ENCODE measurements at places on chromosomes 5 and 9.

GRCh38 chr9:114300846-114301797, 21.8 kb upstream of the ORM1 start:
- H3K4me1 ChIP-seq, result peaks cover 7% of the 10 kb centered on the region
- no peaks in the 10 kb centered on the region for H3K27me3 ChIP-seq
- H3K36me3 ChIP-seq, result no peaks in the 10 kb centered on the region
- H3K4me3 ChIP-seq, result no peak overlapping the region
- no peak overlapping the region for H3K27ac ChIP-seq
- DNase-seq, result no peak

- no peak overlapping the region for H3K4me3 ChIP-seq
- H3K36me3 ChIP-seq, result no peaks in the 10 kb centered on the region
- H3K27me3 ChIP-seq, result no peaks in the 10 kb centered on the region
- H3K4me1 ChIP-seq, result no peaks in the 10 kb centered on the region
- H3K27ac ChIP-seq, result no peak overlapping the region
Observed at GRCh38 chr5:112933651-112934365, 11.8 kb upstream of the REEP5 start.

GRCh38 chr9:136019681-136020060, 58.5 kb upstream of the UBAC1 start:
- H3K4me3 ChIP-seq, result no peak overlapping the region
- DNase-seq, result no peak
- peaks cover 20% of the 10 kb centered on the region for H3K36me3 ChIP-seq
- no peak overlapping the region for H3K27ac ChIP-seq
- no peaks in the 10 kb centered on the region for H3K4me1 ChIP-seq

DNA sequence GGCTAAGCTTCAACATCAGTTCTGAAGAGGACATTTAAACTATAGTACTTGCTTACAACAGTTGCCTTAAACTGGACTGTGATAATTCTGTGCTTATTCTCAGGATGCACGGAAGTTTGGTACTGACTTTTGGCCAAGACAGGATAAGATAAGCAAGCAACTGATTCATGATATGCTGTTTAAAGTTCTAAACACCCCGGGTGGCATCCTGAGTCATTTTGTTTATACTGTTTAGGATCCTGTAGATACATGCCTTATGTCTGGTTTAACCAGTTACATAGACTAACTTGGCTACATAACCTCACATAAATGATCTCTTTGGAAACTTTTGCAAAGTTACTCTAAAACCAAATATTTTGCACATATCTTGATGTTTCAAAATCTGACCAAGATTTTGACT, 95.9 kb downstream of the CDH9 start:
- H3K27ac ChIP-seq, result no peak overlapping the region
- H3K36me3 ChIP-seq, result no peaks in the 10 kb centered on the region
- no peak overlapping the region for H3K4me3 ChIP-seq
- no peak for DNase-seq
- no peaks in the 10 kb centered on the region for H3K4me1 ChIP-seq
- no peaks in the 10 kb centered on the region for H3K27me3 ChIP-seq

DNA sequence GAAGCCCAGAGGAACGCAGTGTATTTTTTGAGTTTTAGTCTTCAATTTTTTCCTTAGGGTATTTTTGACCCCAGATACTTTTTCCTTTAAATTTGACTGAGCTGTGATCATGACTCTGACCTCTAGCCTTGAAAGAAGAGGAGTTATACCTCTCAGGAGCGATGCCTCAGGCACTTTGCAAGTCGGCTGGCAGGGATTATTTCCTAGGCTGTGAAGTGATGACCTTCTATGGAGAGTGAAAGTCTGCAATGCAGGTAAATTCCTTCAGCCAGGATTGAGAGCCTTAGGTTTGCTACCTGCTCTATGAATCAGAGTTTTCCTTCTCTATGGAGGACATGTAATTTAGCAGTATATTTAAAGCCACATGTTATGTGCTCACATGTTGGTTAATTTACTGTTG, 10.8 kb upstream of the NUDT12 start:
- H3K27ac ChIP-seq, result no peak overlapping the region
- no peak for DNase-seq
- no peaks in the 10 kb centered on the region for H3K27me3 ChIP-seq
- no peaks in the 10 kb centered on the region for H3K4me1 ChIP-seq
- H3K36me3 ChIP-seq, result no peaks in the 10 kb centered on the region

DNA sequence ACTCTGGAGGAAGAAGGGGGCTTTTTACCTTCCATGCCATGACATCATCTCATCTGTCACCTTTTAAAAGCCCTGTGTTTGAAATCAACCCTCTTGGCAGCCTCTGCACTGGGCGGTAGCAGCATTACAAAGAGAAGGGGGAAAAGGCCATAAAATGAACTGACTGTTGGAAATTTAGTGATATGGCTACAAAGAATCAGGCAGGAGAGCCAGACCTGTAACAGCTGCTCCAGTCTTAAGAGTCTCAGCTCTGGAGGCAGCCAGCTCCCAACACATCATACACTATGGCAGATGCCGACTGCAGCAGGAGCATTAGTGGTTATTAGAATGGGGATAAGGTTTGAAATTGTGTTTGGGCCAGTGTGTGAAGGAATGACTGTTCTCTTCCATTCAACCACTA, 257.5 kb downstream of the DMAC1 start:
- DNase-seq, result no peak
- H3K27me3 ChIP-seq, result no peaks in the 10 kb centered on the region
- no peaks in the 10 kb centered on the region for H3K4me1 ChIP-seq
- no peaks in the 10 kb centered on the region for H3K36me3 ChIP-seq

GRCh38 chr9:84590706-84591105, 78.8 kb upstream of the NTRK2 start:
- H3K4me3 ChIP-seq, result no peak overlapping the region
- no peaks in the 10 kb centered on the region for H3K36me3 ChIP-seq
- no peak overlapping the region for H3K27ac ChIP-seq
- no peak for DNase-seq

- H3K27ac ChIP-seq, result peak overlapping the region; percentile 65
- peaks cover 43% of the 10 kb centered on the region for H3K36me3 ChIP-seq
- no peak overlapping the region for H3K4me3 ChIP-seq
- no peaks in the 10 kb centered on the region for H3K27me3 ChIP-seq
Observed at GRCh38 chr9:136858844-136859757, 7.0 kb downstream of the MAMDC4 start.

DNA sequence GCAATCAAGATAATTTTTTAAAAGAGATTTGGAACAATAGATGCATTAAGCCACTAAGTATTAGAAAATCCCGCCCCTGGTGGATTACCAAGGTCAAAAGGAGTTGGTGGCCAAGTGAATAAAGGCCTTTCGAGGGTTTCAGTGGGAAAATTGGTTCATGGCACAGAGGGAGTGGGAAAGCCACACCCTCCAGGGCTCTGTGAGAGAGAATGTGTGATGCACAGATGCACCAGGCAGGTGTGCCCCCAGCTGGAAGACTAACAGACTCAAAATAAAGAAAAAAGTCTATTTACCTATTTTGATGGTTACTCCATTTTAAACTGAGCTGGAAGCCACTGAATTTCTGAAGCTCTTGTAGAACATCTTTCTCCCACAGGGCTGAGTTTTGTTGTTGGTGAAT, 278.0 kb downstream of the DRD1 start:
- H3K27me3 ChIP-seq, result no peaks in the 10 kb centered on the region
- no peaks in the 10 kb centered on the region for H3K4me1 ChIP-seq
- no peaks in the 10 kb centered on the region for H3K36me3 ChIP-seq
- H3K27ac ChIP-seq, result no peak overlapping the region
- no peak overlapping the region for H3K4me3 ChIP-seq
- no peak for DNase-seq

GRCh38 chr5:72347801-72348308, 27.7 kb downstream of the PTCD2 start:
- H3K36me3 ChIP-seq, result peaks cover 37% of the 10 kb centered on the region
- no peak overlapping the region for H3K4me3 ChIP-seq
- no peaks in the 10 kb centered on the region for H3K4me1 ChIP-seq
- H3K27me3 ChIP-seq, result no peaks in the 10 kb centered on the region

GRCh38 chr5:5339257-5339656, 83.2 kb upstream of the ICE1 start:
- no peaks in the 10 kb centered on the region for H3K36me3 ChIP-seq
- no peak overlapping the region for H3K27ac ChIP-seq
- no peak for DNase-seq
- H3K4me1 ChIP-seq, result peaks cover 29% of the 10 kb centered on the region
- no peaks in the 10 kb centered on the region for H3K27me3 ChIP-seq

DNA sequence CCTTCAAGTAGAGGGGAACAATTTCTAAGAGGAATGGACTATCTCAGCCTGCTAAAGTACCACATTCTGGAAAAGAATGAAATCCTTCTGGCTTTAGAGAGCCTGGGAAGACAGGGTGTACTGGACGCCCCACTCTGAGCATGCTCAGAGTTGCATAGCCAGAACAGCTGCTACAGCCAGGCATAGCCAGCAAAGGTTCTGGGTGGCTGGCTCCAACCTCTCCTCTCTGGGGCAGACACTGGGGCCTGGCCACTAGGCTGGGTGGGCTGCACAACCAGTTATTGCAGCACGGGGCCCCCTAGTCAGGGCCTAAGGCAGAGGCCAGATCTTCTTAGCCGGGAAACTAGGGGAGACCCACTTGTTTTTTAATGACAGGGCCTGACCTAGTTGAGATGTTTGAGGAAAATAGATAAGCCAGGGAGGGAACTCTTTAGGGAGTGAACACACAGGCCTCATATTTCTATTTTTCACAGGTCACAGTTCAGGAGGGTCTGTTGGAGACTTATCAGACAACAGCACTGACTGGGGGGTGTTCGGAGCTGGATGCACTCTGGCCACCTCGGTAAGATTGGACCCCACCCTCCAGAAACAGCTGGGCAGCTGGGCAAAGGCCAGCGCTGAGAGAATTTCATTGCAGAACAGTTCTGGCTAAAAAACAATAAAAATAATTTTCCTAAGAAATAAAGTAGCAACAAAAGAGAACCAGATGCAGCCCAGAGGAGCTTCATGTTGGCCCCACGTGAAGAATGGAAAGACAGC, 142.9 kb downstream of the LPAR1 start:
- DNase-seq, result no peak
- H3K27ac ChIP-seq, result peak overlapping the region; percentile 54

- H3K4me3 ChIP-seq, result no peak overlapping the region
- no peak overlapping the region for H3K27ac ChIP-seq
- no peaks in the 10 kb centered on the region for H3K36me3 ChIP-seq
- H3K4me1 ChIP-seq, result peaks cover 4% of the 10 kb centered on the region
Observed at GRCh38 chr5:123206618-123207017, 117.6 kb downstream of the PRDM6 start.

DNA sequence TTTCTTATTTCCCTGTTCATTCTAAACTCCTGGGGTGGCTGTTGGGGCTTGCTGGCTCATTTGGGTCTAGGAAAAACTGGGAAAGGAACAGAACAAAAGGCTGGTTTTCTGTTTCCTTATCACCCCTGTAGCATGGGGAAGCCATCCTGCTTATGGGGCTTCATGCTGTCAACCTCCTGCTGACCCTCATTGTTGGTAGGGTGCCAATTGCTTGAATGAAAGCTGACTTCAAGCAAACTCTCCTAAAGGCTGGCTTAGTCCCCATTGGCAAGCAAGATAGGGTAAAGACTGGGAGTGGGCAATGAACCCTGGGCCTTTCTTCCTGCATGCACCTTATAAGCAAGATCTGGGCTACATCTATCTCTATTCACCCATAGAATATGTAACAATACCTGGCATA, 511.6 kb downstream of the DMAC1 start:
- H3K4me1 ChIP-seq, result no peaks in the 10 kb centered on the region
- no peak overlapping the region for H3K27ac ChIP-seq
- no peak overlapping the region for H3K4me3 ChIP-seq
- no peak for DNase-seq
- H3K36me3 ChIP-seq, result no peaks in the 10 kb centered on the region
- no peaks in the 10 kb centered on the region for H3K27me3 ChIP-seq

DNA sequence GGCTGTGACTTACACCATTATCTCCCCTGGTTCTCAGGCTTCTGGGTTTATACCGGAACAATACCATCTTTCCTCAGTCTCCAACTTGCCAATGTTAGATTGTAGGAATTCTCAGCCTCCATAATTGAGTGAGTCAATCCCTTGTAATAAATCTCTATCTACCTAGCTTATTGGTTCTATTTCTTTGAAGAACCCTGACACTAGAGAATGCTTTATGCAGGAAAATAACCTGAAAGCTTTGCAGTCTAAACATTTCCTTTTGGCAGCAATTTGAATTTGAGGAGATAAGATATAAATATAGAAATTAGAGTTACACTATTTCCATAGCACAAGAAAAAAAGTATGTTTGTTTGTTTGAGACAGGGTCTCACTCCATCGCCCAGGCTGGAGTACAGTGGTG, 278.1 kb upstream of the CDH18 start:
- H3K4me3 ChIP-seq, result no peak overlapping the region
- no peaks in the 10 kb centered on the region for H3K36me3 ChIP-seq
- DNase-seq, result no peak
- no peaks in the 10 kb centered on the region for H3K4me1 ChIP-seq
- H3K27me3 ChIP-seq, result no peaks in the 10 kb centered on the region

DNA sequence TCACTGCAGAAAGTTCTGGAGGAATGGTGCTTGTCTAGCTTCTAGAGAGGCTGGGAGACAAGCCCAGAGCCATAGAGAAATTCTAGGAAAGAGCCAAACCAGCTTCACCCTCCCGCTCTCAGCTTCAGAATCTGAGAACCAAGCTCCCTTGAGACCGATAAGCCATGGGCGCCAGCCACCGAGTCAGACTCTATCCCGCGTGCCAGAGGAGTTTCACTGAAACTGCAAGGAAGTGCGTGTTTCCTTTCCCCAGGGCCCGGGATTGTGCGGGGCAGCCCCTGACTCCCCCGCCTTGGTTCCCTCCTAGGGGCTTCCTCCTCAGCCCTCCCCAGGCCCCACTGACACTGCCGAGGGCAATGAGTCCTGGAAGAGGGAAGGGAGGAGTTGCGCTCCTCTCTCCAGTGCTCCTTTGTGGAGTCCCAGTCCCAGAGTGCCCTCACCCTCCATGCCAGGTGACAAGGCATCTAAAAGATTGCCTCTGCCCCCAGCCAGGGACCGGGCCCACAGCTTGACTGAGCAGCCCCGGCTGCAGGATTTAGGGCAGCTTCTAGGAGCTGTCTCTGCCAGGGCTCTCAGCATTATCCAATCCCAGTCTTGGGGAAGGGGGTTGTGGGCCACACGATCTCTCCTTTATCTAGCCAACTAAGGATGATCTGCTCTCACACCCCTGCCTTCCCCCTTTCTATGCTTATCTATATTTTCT, 18.4 kb upstream of the TCF7 start:
- H3K36me3 ChIP-seq, result no peaks in the 10 kb centered on the region
- no peak overlapping the region for H3K4me3 ChIP-seq
- H3K4me1 ChIP-seq, result peaks cover 11% of the 10 kb centered on the region
- no peak overlapping the region for H3K27ac ChIP-seq

GRCh38 chr5:179191506-179192184, 131.5 kb downstream of the ZNF354C start:
- H3K4me3 ChIP-seq, result no peak overlapping the region
- H3K27me3 ChIP-seq, result no peaks in the 10 kb centered on the region
- peaks cover 17% of the 10 kb centered on the region for H3K4me1 ChIP-seq
- no peak overlapping the region for H3K27ac ChIP-seq
- DNase-seq, result no peak

All from esophagus squamous epithelium (tissue), 5 donors.